Substantia nigra (tissue), 51 donors: ENCODE measurements at places on chromosomes 13 and 19.

DNA sequence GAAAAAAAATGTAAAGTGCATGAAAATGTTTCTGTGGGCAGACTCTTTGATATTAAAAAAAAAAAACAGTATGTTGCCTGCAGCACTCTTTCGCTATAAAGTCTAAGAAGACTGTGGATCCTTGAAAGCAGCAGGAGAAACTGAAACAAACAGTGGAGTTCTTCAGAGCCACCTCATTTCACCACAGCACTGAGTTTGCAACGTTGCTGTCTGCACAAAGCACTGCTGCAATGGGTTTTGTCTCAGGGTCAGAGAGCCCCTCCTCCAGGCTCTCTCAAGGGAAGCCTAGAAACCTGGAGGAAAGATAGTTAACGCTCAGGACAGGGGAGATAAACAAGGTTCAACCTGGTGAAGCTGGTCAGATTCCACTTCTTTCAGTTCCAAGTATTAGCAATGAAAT is 248.7 kb downstream of the EFNB2 start:
- no peak for DNase-seq

DNA sequence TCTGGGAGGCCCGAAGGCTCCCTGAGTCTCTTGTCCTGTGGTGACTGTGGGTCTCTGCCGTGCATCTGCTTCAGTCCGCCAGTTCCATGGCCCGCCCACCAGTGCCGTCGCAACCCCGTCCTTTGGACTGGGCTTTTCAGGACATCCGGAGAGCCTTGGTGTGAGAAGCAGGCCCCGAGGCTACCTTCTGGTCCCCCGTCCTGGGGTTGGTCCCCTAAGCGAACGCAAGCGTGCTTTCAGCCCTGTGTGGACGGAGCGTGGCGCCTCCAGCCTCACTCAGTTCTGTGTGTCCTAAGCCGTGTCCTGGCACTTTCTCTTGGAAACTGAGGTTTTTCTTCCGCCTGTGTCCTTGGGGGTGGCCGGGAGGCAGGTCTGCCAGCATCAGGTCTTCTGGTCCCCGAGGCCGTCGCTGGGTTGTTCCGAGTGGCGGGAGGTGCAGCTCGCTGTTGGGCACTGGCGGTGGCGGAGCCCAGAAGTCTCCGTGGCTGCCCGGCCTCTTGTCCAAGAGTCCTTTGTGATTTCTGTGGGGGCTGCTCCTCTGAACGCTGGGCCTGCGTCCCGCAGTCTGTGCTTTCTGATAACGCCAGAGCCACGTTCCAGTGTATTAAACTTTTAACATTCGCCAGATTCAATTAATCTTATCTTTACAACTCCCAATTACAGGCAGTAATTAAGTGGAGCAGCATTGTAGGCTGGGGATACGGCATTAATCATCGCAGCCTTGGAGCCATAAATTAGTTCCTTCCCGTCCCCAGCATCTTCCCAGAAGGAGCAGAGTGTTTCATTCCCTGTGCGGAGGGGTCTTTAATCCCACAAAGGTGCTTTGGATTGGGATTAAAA is 99.5 kb downstream of the KDM4B start:
- DNase-seq, result no peak

GRCh38 chr13:97043302-97043701 is 49.0 kb upstream of the OXGR1 start:
- DNase-seq, result no peak

DNA sequence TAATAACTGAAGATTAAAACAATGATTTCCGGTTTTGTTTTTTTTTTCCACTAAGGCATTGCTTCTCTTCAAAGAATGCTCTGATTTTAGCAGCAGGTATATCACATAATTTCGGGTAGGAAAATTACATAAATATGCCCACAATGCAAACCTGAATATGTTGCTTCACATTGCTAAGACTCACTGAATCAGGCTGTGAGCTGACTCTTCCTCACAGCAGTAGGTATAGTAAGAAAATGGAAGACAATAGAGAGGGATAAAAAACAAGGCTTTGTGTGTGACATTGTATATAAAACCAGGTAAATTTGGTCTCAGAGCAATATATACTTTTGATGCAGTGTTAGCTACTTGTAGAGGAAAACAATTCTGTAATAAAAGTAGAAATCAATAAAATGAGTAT is 1355.0 kb downstream of the OLFM4 start:
- DNase-seq, result no peak
